ENCODE measurements at places on chromosomes 3 and 15.

GRCh38 chr3:127792541-127793292, 29.6 kb downstream of the MGLL start:
- no peak for DNase-seq

GRCh38 chr3:161413127-161413854, 42.0 kb upstream of the SPTSSB start:
- no peak for DNase-seq

GRCh38 chr15:62306851-62307504, 141.9 kb upstream of the C2CD4B start:
- DNase-seq: no peak

GRCh38 chr15:57398336-57398735, 22.0 kb downstream of the CGNL1 start:
- no peak for DNase-seq

DNA sequence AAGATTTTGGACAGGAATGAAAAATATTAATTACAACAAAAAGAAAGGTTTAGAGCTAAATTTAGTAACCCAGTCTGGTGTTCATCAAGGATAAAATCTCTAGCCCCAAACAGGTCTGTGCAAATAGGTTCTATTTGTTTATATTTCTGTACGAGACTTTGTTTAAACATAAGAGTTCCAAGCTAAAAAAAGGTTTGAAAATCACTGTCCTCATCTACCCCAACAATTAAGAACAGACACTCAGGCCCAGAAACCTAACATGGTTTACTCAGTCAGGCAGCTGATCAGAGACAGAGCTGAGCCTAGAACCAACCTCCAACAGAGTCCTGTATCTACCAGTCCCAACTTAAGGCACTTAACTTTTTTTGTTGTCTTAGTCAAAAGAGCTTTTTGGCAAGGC, 49.3 kb downstream of the SNX4 start:
- no peak for DNase-seq

- no peak for DNase-seq
Measured at GRCh38 chr3:139355476-139355875, 11.7 kb downstream of the MRPS22 start.

- DNase-seq: no peak
Measured at GRCh38 chr3:60048447-60048848, 998.6 kb upstream of the CFAP20DC start.

DNA sequence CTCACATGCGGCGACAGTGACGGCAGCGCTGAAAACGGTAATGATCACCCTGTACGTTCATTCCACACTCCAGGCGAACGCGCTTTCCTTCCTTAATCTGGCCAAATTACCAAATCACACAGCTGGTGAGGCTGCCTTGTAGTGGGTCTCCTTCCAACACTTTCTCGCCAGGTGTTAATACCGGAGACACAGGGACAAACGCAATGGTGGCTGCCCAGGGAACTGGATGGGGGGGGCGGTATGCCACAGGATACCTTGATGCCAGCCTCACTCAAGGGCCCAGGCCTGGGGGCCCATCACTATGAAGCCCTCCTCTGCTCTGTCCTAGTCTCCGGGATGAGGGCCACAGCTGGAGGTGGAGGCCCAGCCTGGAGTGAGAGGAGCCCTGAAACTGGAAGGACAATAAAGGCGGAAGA, 1.4 kb upstream of the CAMK2N2 start:
- no peak for DNase-seq

DNA sequence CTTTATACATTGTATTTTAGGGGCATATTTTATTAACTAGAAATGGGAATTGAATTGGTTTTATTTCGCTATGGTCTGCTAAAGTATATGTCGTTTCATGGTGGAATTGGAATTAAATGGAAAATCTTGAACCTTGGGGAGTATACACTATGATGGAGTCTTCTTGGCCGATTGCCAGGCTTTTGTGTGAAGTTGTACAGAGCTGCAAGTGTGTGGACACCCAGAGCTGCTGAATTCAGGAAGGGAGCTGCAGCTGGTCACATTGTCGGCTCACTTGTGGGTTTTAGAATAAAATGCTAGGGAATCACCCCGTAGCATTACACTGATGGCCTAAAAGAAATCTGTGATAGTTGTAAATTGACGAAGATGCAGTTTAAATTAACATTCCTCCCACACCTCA, 35.1 kb downstream of the USP3 start:
- no peak for DNase-seq

DNA sequence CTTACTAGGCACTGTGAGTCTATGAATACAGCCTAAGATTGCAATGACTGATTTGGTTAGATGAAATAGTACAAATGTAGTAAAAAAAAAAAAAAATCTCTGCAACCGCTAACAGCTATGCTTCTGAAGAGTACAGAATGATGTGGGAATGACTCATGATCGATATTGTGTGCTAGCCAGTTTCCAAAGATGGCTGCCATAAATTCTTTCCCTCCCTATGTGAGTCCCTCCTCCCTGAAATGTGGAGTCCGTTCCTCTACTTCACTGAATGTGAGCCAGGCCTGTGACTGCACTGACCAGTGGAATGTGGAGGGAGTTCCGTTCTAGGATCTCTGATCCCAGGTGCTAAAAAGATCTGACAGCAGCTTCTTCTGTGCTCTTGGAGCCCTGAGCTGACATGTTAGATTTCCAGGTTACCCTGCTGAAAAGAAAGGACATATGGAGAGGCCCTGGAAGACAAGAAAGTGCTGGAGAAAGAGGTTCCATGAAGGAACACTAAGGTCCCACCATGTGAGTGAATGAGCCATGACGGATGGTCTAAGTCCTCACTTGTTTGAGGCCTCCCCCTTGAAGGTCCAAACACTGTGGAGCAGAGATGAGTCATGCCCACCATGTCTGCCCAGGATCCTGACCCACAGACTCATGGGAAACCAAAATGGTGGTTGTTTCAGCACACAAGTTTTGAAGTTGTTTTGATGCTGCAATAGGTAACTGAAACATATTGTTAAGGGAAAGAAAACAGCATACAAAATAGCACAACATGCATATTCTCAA, 46.3 kb downstream of the DGKG start:
- no peak for DNase-seq

- no peak for DNase-seq
Measured at GRCh38 chr3:186209810-186210752, 101.2 kb upstream of the ETV5 start.

DNA sequence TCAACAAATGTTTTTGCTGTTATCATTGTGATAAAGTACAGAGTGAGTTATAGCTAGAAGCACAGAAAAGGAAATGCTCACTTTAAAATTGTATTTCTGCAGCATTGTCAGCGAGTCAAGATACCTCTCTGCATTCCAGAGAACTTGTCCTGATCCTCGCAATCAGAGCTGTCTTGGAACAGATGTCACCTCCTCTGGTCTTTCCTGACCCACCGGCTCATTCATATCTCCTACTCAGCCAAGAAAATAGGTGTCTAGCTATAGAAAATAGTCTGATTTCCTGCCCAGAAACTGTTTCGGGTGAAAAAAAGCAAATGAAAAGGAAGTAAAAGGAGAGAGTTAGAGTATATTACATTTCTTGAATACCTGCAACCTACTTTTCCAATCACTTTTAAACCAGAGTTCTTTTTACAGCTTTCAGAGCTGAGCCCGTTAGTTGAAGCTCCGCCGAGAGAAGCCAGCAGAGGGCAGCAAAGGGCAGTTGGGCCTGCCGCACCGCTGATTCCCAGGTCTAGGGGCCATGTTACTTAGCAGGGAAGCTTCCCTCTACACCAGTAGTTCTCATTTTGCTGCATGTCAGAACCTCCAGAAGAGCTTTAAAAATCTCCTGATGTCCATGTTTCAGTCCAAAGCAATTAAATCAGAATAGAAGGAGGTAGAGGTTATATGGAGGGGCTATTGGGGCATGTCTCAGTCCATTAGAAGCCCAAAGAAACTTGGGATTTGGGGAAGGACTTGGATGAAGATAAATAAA, 185.7 kb upstream of the THRB start:
- DNase-seq: no peak

- DNase-seq: no peak
Measured at GRCh38 chr15:55343168-55343567, 24.1 kb downstream of the PIGB start.

DNA sequence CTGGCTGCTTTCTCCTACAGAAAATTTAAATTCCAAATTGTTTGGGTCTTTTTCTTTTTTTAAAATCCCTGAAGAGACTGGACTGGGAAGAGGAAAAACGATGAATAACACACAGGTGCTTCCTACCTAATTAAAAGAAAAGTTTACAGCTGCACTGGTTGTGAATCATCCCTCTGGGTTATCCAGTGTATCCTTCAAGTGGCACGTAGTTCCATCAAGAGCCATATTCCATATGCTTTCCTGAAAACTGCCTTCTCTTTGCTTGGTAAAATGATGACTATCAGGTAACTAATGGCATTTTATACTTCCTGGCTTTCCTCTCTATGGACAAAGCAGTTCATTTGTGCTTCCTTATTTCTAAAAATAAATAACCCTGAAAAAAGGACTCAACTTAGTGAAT, 123.2 kb downstream of the MAGI1 start:
- no peak for DNase-seq

DNA sequence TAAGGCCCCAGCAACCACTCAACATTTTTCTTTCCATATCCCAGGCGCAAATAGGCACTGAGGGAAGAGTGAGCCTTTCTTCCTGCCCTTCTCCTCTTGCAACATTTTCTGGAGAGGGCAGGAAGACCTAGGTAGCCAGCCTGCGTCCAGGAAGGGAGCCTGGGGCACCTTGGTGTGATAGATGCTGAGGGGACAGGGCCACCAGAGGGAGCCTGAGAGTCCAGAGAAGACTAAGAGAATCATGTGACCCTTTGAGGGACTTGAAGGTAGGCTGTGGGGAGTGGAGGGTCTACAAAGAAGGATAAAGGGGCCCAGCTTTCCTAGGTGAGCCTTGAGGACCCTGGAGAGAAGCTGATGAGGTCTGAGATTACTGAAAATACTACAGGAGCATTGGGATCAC, 346.6 kb downstream of the CNTN6 start:
- no peak for DNase-seq

DNA sequence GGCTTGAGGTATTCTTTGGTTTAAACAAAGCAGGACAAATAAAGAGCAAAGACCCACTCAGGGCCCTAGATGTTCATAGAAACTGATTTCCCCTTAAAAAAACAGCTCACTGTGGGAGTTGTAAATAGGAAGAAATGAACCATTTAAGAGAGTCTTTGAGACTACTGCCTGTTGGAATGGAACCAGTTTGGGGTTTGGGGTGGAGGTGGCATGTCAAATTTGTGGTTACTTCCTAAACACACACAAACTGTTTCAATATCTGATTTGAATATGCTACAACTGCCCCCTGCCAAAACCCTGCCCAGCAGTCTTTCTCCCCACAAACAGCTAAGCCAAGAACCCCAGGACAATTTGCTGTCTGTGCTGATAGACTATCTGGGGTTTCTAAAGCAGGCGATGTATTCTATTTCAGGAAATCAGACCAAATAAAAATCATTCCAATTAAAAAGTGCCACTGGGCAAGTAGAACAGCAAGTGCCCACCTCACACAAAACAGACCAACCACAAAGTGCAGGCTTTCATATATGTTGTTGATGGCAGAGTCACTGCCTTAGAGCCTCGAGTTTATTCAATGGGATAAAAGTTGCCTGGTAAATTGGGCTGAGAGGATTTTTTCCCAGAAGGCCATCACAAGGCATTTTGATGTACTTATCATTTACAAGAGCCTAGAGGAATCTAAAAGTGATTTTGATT, 293.9 kb upstream of the PROK2 start:
- no peak for DNase-seq

DNA sequence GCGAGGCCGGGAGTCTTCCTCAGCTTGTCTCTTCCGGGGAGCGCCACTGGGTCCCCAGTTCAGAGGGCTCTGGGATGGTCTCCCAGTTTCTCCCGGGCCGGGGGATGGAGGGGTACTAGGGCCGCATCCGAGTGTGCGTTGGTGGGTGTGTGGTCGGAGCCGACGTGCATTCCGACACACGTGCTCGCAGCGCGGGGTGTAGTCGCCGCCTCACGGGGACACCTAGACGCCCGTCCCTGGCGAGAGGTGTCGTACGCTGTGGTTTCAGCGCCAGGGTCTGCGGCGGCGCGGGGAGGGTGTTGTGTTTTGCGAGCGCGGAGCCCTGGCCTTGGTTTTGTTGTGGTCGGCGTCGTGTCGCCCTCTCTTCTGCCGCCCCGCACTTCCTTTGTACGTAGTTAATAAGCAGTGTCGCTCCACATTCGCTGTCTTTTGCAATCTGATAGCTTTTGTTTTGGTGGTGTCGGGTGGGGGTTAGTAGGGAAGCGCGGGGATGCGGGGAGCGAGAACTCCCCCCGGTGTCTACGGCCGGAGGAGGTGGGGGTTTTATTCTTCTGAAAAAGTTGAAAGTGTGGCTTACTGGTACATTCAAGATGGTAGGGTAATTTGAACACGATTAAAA, 2.2 kb downstream of the IGF1R start:
- peak; percentile 21 for DNase-seq

- no peak for DNase-seq
Measured at GRCh38 chr15:100598655-100599054, 3.3 kb downstream of the LINS1 start.

GRCh38 chr3:71395927-71396695, 187.4 kb downstream of the FOXP1 start:
- no peak for DNase-seq

DNA sequence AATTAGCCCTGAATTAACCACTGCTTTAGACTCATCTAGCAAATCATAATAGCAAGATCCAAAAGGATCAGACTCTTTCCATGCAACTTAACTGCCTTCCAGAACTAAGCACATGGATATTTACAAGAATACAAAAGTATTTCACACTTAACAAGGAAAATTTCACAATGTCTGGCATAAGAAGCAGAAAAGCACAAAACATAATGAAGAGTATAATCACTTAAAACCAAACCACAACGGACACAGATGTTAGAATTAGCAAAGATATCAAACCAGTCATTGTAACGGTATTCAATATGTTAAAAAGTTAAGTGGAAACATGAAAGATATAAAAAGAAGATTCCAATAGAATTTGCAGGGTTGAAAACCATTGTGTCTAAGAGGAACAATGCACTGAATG, 51.5 kb upstream of the COL6A6 start:
- no peak for DNase-seq

- DNase-seq: no peak
Measured at GRCh38 chr3:194269610-194270145, 81.5 kb downstream of the CPN2 start.

DNA sequence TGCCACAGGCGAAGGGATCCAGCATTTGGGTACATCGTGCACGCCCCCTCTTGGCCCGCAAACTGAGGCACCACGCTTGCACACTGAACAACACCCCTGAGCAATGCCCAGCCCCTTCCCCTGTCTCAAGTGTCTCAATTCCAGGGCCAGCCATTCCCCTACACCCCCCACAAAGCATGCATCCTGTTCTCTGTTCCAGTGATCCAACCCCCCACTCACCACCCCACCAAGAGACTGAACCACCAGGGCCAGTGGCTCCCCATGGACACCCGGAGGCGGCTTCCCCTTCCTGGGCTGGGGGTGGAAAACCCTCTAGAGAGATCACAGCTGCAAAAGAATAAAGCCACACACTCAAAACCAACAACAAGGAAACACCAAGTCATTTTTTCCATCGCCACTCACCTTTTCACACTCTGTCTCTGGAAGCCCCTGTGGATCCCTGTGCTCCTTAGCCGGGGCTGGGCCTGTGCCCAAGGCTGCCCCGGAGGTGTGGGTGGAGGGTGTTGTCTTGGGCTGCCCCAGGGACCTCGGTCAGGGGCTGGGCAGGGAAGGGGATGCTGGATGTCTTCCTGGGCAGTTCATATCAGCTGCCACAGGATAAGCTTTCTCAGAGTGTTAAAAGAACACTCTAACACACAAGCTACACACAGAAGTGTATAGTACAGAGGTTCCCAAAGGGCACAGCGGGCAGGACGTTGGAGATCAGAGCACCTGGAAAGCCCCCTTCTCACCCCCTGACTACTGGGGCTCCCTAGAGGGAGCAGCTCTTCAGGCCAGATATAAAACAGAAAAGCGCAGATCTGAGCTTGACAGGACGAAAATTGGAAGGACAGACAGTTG, 92.5 kb downstream of the CHSY1 start:
- no peak for DNase-seq

- no peak for DNase-seq
Measured at GRCh38 chr3:47011371-47011770, 31.9 kb downstream of the NBEAL2 start.

Measured in stimulated activated CD4-positive, alpha-beta T cell treated with anti-CD3 and anti-CD28 coated beads, Interleukin-15, amount 100 ng/mL, for 1 hour (primary cell).